Thyroid gland (tissue), 4 donors: ENCODE measurements at places on chromosomes 7 and 10. TPM values are rescaled to one million over a fixed set of nuclear protein-coding genes. Genes with fewer than 3 reads are reported as not detected.

The CTAGE6 gene
- not detected for total RNA-seq

The ABHD11 gene
- total RNA-seq = 75.8 TPM

The CPA2 gene
- not detected for total RNA-seq

The C10orf53 gene
- total RNA-seq = not detected

- DNase-seq = no peak
These were observed 43.0 kb downstream of the CXCL12 start for GRCh38 chr10:44341886-44342285.

DNA sequence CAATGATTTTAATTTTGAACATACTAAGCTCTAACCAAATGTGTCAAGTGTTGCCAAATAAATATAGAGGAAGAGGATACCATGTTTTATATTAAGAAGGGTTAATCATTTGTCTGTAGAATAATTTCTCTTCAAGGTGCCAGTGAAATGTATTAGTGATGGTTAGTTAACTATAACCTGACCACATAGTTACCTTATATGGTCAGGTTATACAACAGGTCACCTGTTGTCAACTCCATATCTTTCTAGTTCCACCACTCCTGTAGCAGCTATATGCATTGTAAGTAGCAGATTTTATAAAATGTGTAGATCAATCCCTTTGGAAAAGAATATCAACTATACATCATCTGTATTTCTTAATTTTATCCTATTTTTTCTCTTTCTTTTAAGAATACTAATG, 35.1 kb downstream of the PTPRZ1 start:
- no peak for DNase-seq

- no peak for DNase-seq
These were observed 78.5 kb upstream of the FRMD4A start for GRCh38 chr10:14409247-14409646.

GRCh38 chr10:89428877-89429276, 14.5 kb downstream of the IFIT5 start:
- DNase-seq = no peak

- DNase-seq = no peak
These were observed 327.7 kb downstream of the BBS9 start for GRCh38 chr7:33457039-33457438.

GRCh38 chr7:47625861-47626715, 44.2 kb upstream of the TNS3 start:
- no peak for DNase-seq
